Activated CD4-positive, CD25-positive, alpha-beta regulatory T cell (primary cell): ENCODE measurements at places on chromosomes 2 and 18.

- DNase-seq = no peak
These were observed 315.7 kb upstream of the CWC22 start for GRCh38 chr2:180322781-180323180.

- no peak for DNase-seq
These were observed 364.3 kb upstream of the SPHKAP start for GRCh38 chr2:228545748-228546145.

DNA sequence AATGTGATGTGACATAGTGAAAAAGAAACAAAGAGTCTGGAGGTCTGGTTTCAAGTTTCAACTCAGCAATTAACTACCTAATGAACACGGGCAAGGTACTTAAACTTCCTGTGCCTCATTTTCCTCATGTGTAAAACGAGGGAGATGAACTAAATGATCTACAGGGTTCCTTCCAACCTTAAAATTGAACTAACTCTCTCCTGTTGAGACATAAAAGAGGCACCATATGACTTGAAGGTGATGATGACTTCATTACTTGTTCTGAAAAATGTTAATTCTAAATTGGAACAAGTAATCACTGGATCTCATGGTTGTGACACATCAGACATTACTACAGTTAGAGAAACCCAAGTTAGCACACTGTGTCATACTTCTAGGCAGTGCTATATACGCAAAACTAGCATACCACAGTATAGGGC, 8.9 kb upstream of the REL start:
- no peak for DNase-seq

DNA sequence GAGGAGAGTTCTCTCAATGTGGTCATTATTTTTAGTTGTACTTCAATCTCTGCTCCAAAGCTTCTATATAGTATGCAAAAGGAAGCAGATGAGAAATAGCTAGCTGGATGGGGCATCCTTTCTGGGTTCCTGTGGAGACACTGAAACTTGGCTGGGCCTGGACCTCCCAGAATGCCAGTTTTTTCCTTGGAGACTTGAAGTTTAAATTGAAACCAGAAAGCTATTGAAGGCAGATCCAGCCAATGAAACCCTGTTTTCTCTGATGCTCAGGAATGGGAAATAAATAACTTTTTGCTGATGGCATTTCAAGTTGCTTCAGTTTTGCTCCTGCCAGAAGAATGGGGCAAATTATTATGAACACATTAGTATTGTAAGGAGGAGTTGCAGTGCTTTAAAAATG, 2.9 kb downstream of the SETBP1 start:
- DNase-seq = no peak

- DNase-seq = no peak
These were observed 135.0 kb downstream of the IRS1 start for GRCh38 chr2:226664661-226665060.

GRCh38 chr2:215535741-215536140, 99.9 kb upstream of the FN1 start:
- no peak for DNase-seq

- no peak for DNase-seq
These were observed 137.6 kb downstream of the TNS1 start for GRCh38 chr2:217864963-217865772.

DNA sequence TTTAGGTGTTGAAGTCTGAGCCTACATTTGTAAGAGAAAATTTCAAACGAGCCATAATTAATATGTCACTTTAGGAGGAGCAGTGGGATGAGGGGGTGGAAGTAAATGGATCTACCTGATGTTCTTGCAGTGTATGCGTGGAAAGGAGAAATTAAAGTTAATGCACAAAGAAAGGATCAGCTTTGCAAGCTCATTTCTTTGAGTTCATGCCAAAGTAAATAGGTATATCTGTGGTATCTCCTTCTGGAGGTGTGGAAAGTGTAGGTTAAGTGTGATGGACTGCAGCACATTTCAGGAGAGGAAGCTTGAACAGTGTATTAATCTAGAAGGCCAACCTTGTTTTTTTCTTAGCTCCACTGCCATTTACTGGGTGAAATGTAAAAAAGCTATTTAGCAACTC, 307.5 kb upstream of the ZEB2 start:
- no peak for DNase-seq

DNA sequence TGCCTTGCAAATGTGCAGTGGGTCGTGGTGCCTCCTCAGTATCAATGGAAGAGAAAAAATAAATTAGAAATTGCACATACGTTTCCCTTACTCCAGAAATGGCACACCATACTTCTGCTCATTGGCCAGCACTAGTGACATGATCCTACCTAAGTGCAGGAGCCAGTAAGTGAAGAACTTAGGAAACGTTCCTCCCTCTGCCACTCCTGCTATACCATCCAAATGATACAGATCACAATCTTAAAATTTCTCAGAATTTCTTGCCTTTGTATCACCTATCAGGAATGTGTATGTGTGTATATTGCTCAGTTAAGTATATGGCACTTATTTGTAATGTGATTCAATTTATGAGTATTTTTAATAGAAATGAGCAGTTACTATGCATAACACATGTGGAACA, 237.0 kb upstream of the UBE2E3 start:
- no peak for DNase-seq

GRCh38 chr18:21109936-21110712, 1.5 kb downstream of the ROCK1 start:
- no peak for DNase-seq

DNA sequence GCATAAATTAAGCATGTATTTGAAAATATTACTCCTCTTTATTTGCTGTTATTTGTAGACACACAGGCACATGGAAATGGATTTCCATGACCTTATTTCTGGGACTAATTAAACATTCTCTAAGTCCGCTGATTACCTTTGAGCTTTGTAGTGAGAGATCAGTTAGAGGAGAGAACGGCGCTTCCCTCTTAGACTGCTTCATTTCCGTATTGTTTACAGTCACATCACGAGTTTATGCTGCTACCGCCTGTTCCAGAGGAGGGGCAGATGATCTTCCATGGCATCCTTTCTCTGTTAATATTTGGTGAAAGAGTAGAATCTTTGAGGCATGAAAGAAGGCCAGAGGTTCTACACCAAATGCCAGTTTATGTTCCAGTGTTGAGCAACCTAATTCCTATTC, 404.4 kb downstream of the TRIB2 start:
- no peak for DNase-seq

DNA sequence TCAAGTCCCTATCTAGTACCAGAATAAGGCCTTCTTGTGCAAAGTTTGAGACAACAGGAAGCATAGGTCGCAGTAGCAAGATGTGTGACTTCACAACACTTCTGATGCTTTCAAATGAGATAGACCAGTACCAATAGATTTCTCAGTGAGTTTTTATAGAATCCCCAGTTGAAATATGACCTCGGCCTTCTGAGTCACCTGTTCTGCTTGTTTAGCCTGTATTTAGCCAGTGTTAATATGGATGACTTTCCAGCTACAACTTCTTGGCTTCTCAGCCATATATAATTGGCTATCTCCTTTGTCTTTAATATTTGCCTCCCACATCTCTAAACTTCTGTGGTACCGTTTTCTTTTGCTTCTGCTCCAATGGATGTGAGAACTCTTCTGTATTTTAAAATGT, 113.8 kb downstream of the KYNU start:
- no peak for DNase-seq

GRCh38 chr2:235670974-235671787, 177.3 kb downstream of the AGAP1 start:
- no peak for DNase-seq

- no peak for DNase-seq
These were observed 13.2 kb downstream of the ITM2C start for GRCh38 chr2:230877759-230878598.

DNA sequence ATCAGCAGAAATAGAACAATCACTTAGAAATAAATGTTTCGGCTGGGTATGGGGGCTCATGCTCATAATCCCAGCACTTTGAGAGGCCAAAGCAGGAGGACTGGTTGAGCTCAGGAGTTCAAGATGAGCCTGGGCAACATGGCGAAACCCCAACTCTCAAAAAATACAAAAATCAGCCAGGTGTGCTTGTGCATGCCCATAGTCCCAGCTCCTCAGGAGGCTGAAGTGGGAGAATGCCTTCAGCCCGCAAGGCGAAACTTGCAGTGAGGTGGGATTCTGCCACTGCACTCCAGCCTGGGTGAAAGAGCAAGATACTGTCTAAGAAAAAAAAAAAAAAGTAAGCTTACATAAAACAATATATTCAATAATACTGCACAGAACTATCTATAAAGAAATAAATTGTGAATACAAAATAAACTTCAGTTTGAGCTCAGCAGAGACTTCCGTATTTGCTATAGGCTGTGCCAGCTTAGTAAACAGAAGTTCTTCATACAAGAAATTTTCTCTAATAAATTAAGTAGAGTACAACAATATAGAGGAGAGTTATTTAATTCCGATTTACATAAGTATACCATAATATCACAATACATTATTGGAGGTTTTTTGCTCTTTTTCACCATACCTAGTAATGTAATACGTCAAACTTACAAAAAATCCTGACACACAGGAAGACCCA, 43.6 kb downstream of the SRBD1 start:
- DNase-seq = no peak

DNA sequence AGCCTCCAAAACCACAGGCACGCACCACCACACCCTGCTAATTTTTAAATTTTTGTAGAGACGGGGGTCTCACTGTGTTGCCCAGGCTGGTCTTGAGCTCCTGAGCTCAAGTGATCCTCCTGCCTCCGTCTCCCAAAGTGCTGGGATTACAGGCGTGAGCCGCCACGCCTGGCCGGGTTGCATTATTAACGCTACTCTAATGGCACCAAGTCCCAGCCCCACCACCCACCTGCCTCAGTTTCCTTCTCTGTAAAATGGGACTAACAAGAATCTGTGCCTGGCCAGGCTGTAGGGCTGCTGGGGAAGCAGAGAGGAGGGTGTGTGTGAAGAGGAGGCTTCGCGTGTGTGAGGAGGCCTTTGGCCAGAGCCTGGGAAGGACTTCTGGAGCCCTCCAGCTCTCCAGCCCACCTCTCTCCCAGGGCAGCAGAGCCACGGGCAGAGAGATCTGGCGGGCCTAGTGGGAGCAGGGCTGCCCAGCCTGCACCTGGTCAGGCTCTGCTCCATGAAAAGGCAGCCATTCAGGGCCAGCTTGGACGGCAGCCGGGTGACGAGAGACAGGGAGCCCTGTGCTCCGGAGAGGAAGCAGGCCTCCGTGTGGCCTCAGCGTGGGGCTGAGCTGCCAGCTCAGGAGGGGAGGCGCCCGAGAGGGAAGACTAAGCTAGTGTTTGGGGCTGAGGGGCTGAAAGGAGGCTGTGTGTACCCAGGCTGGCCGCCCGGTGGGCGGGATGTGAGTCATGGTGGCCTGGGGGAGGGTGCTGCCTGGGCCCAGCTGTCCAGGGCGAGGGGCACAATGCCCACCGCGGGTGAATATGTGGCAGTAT, 7.4 kb upstream of the B3GNT7 start:
- DNase-seq = no peak

GRCh38 chr2:36379710-36380448, 24.3 kb downstream of the CRIM1 start:
- no peak for DNase-seq

DNA sequence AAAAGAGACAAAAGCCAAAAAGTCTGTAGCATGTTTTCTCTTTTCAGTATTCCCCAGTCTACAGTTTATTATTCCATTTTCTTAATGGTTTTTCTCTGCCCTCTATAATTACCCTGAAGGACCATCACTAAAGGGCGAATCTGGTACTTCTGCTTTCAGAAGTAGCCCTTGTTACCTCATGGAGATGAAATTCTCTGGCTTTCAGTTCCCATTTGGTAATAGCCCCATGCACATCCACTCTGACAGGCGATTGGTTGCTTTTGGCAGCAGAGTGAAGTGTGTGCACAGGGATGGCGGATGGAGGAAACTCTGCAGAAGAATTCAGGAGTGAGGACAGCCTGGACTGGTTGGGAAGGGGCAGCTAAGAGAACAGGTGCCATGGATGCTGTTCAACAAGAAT, 66.3 kb upstream of the NABP1 start:
- DNase-seq = no peak

GRCh38 chr2:127453392-127454171, 35.4 kb downstream of the PROC start:
- DNase-seq = no peak

DNA sequence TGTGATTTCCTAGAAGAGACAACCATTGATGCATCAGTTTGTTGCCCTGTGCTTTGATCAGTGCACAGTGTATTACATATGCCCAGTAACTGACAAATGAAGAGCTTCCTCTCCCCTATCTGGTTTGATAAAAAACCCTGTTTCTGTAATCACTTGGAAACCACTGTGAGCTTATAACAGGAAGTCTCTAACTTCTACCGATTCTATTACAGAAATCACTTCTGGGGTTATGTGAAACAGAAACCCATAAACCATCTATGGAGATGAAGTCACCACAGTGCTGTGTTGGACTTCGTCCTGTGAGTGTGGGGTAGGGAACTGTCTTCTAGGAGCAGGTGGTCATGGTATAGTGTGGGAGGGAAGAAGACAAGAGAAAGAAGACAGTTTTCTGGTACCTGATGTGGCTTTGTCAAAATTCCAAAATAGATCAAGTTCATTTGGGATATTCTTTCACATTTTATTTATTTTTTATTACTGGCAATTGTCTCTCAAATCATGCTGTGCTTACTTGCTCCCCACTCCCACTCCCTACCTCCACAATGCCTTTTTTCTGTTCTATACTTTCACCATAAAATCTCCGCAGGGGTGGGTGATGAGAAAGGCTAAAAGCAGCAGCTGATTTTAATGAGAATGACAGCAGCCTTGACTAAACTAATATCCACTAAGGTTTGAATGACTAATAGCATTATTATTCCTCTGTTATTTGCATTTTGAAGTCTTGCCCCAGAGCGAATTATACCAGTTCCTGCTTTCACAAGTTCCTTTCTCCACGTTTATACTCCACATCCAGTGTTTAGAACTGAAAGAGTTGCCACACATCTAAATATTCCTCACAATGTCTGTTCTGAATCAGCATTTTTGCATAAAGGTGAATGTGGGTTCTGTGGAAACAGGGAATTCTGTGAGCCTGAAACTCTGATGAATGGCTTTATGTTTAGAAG, 41.7 kb upstream of the RND3 start:
- DNase-seq = no peak

DNA sequence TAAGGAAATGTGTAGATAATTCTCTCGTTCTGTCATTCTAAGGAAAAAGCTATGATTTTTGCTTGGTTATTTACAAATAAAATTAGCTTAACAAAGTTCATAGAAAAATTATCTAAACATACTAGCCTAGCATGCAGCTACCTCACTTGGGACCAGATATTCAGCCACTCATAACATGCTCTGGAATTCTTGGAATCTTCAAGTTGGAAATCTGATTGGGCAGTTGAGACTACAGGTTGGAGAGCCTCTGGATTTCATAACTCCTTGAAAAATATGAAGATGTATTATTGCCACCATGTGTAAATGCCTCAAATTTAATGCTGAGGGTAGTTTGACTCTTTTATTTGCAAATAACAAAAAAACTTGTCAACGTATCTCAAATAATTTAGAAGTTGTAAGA, 132.2 kb upstream of the GULP1 start:
- no peak for DNase-seq

- DNase-seq = no peak
These were observed 158.6 kb upstream of the STK17B start for GRCh38 chr2:196329959-196330358.

- no peak for DNase-seq
These were observed 13.7 kb downstream of the CALCRL start for GRCh38 chr2:187434342-187434785.
